ENCODE measurements at places on chromosomes 4 and X.

- no peak for DNase-seq
Observed at GRCh38 chrX:112769034-112769433, 71.6 kb downstream of the AMOT start.

- no peak for DNase-seq
Observed at GRCh38 chrX:152822383-152823086, 8.0 kb downstream of the CETN2 start.

DNA sequence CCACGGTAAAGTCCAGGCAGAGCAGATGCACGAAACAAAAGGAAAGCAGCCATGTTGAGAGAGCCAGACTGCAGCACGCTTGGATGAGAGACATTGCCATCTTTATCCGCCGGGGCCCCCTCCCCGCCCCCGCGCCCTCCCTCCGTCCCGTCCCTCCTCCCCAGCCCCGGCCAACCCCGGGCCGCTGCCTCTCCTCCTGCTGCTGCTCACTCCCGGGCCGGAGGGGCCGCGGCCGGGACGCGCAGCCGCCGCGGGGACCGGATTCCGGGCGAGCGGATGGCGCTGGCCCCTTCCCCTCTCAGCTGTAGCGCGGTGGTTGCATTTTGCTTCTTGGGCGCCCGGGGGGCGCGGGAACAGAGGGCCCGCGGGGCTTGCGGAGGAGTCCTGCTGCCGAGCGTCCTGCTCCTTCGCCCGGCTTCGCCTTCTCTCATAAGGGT, 542 bp downstream of the RNF150 start:
- no peak for DNase-seq

DNA sequence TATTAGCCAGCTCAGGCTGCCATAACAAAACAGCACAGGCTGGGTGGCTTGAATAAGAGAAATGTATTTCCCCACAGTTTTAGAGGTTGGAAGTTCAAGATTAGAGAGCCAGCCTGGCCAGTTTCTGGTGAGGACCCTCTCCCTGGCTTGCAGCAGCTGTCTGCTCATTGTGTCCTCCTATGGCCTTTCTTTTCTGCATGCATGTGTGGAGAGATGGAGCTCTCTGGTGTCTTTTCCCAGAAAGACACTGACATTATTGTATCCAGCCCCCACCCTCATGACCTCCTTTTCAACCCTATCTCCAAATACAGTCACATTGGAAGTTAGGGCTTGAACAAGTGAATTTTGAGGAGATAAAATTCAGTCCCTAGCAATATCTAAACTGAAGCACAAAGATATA, 263.8 kb upstream of the PABPC4L start:
- no peak for DNase-seq

- DNase-seq = no peak
Observed at GRCh38 chr4:145034727-145035211, 63.2 kb downstream of the ANAPC10 start.

All from T-helper 2 cell (primary cell).